ENCODE measurements at places on chromosomes 16 and 17.

DNA sequence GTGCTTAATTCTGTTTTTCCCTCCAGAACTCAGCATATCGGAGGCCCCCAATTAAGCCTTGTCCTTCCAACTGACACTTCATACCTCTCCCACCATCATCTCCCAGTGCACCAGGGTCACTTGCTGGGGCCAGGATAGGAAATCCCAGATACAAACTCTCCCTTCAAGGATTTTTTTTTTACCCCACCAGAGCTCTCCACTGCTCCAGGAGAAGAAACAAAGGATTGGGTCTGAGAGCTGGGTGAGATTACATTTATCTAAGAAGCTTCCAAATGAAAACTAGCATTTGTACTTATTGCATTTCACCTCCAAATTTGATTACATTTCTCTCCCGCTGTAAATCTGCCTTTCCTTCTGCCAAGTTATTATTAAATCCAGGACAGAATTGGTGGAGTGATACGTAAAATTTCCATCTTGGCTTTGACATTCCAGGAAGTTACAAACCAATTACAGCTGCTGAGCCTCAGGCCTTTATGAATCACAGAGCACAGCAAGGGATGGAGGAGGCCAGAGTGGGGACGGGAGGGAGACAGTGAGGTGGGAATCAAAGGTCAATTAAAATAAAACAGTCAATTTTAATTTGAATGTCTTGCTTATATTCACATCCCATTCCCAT lies 123.5 kb downstream of the USP31 start:
- peak; percentile 9 for DNase-seq

GRCh38 chr17:61574542-61575351 lies 16.3 kb downstream of the NACA2 start:
- peak; percentile 36 for DNase-seq

DNA sequence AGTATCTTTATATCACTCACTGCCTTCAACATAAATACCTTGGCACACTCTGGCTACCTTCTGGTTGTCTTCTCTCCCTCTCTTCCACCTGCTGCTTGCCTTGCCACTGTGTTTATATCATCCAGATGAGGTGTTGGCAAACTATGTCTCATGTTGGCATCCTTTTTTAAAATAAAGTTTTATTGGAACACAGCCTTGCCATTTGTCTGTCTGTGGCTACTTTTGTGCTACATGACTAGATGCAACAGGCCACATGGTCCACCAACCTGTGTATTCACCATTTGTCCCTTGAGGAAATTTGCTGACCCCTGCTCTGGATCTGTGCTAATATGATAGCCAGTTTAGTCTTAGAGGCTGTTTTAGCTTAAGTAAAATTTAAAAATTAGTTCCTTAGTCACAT lies 36.8 kb downstream of the NSRP1 start:
- DNase-seq, result no peak

DNA sequence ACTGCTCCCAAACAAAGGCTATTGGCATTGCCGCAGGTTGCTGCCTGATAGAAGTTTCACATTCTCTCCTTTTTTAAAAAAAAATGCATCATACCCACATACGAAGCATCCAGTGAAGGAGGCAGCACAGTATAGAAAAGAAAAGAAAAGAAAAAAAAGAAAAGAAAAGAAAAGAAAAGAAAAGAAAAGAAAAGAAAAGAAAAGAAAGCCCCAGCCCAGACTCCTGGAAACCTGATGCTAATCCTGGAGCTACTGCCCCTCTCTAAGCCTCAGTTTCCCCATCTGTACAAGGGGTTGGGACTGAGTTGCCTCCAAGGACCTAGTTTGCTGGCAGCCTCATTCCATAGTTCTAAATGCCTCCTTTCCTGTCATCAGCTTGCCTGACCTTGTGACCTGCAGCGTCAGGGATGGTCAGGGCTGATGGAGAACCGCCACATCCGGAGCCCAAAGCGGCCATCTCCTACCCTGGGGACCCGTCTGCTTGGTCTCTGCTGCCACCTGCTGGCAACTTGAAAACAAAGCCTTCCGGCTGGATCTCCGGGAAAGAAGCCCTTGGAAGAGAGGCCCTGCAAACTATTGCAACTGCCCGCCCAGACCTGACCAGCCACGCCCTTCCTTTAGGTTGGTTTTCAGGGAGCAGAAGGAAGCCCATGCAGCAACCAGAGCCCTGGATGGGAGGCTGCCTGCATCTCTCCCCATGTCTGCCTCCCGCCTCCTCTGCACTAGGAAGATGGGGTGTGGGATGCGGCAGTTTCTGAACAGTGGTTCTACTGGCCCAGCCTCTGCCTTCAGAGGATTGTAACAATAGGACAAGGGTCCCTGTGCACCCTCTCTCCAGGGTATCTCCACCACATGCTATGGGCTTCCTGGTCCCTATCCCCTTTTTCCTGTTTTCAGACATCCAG lies 13.0 kb downstream of the AIPL1 start:
- DNase-seq, result peak; percentile 64

Data from fibroblast of skin of right biceps (primary cell).